K562 (cell line): ENCODE measurements at places on chromosomes 5 and 9.
A peak's percentile ranks its signal among the peaks of the same experiment; 100 is the strongest.

DNA sequence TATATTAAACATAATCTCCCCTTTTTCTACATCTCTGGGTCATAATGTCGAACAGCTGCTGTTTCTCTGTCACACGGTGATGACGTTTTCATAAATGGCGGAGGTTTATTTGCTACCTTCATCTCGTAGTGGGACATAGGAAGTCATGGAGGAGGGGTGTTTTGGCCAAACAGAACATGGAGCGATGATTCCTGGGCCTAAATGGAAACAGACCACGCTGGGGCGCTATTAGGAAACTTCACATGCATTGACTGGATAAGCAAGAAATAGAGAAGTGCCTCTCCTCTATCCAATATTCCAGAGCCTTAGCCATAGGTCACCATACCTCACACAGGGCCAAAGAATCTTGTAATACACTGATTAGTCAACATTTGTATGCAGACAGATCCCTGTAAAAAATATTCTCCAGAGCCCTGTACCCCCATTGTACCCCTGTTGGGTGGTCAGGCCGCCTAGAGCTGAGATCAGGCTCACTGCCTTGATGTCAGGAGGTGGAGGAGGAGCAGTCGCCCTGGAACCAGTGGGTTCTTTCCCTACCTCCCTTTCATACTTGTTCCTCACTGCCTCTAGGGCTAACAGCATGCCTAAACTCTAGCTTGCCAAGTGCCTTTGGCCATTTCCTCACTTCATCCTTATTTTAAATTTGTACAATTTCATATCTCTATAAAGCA lies 77.8 kb upstream of the SPIN1 start:
- peak; percentile 16 for DNase-seq

GRCh38 chr5:54457094-54457862 lies 1.8 kb downstream of the HSPB3 start:
- peak; percentile 36 for DNase-seq

DNA sequence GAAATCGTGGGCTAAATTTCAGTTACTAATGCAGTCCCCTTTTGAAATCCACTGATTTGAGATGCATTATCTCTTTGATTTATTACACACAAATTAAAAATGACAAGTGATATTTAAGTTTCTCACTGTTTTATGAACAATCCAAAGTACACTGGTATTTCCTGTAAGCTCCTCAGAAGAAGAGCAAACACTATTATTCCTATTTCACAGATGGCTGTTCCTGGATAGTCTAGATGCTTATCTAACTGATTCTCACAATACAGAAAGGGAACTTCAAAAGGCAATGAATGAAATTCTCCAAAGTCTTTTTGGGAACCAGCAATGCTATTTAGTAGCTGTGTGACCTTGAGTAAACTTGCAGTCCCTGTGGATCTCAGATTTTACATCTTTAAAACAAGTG lies 404.7 kb upstream of the DAB2 start:
- no peak for DNase-seq

GRCh38 chr9:16884952-16885513 lies 14.6 kb upstream of the BNC2 start:
- DNase-seq: no peak

GRCh38 chr9:90385146-90385545 lies 257.5 kb downstream of the DIRAS2 start:
- DNase-seq: no peak

- no peak for DNase-seq
Measured at GRCh38 chr9:20030671-20031070, 241.8 kb upstream of the SLC24A2 start.

GRCh38 chr5:173529861-173530260 lies 86.6 kb downstream of the BOD1 start:
- DNase-seq: no peak

DNA sequence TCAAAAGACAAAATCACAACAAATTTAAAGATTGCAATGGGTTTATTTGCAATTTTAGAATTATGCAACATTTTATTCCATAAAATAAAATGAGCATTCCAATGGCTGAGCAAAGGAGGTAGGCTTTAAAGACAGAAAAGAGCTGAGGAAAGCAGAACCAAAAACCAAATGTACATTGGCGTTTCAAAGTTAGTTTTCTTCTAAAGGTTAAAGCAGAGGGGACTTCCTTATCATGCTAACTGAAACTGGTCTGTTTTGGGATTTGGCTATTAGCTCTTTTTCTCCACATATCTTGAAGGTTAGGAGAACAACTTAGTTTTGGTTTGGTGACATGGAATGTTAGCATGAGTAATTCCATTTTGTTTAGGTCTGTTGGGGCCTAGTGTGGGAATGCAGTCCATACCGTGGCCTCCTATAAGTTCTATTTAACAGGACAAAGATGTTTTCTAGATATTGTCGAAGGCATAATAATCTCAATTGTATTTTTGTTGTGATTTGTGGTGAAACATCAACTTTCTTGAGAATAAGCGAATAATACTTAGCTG lies 20.3 kb downstream of the DCP2 start:
- no peak for DNase-seq

GRCh38 chr5:12672141-12672540 lies 767.9 kb upstream of the CTNND2 start:
- no peak for DNase-seq

DNA sequence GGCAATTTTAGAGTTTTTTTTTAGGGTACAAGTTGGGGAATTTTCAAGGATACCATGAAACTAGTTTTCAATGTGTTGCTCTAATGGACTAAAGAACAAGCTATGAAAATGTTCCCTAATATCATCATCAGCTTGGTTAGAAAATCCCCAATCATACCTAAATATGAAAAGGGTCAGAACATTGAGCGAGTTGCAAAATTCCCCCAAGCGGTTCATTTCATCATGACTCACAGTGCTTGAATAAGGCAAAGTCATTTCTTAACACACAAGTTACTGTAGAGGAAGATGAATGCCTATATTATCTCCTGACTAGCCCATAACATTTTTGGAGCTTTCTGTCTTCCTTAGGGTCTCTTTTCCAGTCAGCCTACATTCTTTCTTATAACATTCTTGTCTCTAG lies 62.7 kb downstream of the ST8SIA4 start:
- DNase-seq: no peak

- no peak for DNase-seq
Measured at GRCh38 chr5:107969847-107970246, 299.1 kb upstream of the EFNA5 start.
